ENCODE measurements at places on chromosomes 13 and 19.
A peak's percentile ranks its signal among the peaks of the same experiment; 100 is the strongest.

GRCh38 chr19:48135411-48135810 lies 24.8 kb upstream of the PLA2G4C start:
- no peak for DNase-seq

GRCh38 chr19:7500811-7501450 lies 12.1 kb upstream of the PEX11G start:
- DNase-seq = no peak

DNA sequence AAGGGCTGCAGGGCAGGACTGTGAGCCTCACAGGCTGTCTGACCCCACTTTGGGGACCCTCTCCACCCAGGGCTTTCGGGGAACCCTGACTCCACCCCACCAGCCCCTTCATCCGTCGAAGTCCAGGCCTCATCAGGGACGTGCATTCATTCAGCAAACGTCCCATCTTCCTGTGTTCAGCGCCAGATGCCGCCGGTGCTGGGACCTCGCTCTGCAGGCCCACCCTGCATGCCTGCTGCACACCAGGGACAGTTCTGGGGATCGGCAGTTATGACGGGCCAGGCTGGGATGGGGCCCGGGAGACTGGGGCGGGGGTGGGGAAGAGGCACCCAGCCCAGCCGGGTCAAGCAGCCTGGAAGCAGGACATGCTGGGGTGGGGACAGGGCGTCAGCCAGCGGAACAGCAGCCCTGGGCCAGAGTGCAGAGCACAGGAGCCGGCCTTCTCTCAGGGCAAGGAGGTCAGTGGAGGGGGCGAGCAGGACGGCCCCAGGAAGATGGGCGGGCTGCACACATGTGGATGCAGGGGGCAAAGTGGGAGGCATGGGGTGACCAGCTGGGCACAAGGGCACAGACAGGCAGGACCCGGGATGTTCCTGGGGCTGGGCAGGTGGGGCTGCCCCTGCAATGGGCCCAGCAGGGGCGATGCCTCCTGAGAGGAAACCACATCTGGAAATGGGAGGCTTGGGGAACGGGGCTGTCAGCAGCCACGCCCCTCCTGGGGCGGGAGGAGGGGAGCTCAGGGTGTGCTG lies 5.1 kb downstream of the GAMT start:
- no peak for DNase-seq

DNA sequence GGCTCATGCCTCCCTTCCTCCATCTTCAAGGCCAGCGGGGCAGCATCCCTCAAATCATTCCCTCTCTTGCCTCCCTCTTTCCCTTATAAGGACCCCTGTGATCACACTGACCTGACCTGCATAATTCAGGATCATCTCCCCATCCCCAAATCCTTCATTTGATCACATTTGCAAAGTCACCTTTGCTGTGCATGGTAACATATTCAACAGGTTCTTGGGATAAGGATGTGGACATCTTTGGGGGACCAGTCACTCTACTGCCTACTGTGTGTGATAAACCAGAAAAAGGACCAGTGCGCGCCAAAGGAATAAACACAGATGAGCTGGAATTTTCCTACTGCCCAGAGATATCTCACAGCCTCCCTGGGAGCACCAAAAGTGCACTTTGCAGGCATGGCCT lies 7.9 kb downstream of the OPA3 start:
- no peak for DNase-seq

- DNase-seq = no peak
Measured at GRCh38 chr19:3229888-3230496, 5.5 kb downstream of the CELF5 start.

GRCh38 chr13:79779761-79780160 lies 298.8 kb downstream of the NDFIP2 start:
- DNase-seq = no peak

DNA sequence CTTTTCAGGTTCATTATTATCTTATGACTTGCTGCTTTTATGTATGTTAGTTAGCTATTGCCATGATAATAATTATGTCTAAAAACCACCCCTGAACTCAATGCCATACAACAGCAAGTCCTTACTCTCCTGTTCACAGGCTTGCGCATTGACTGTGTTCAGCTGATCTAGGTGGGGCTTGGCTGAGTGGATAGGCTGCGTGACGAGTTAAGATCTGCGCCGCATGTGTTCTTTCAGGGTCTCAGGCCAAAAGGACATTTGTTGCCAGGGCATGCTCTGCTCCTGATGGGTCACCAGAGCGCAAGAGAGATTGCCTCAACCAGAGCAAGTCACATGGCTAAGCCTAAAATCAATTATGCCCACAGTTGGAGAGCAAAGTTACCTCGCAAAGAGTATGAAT lies 859 bp downstream of the ZNF568 start:
- DNase-seq = no peak

DNA sequence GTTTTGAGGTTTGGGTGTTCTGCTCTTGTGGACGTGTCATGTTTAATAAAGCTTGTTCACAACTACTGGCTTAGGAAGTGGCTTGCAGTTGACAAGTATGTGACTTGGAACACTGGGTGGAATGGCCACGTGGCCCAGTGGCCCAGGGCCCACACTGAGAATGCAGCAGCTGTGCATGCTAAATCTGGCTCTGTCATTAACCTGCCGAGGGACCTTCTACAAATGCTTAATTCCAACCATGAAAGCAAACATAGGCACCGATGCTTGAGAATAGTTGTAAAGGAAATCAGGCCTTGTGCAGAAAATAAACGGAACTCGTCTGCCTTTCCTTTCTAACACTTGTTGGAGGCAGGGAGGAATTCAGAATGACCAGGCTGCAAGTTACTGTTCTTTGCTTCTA lies 11.6 kb upstream of the CLDN10 start:
- DNase-seq = no peak

GRCh38 chr13:101291646-101292515 lies 124.4 kb downstream of the NALCN start:
- no peak for DNase-seq

GRCh38 chr13:29994911-29995595 lies 144.6 kb upstream of the UBL3 start:
- no peak for DNase-seq

- peak; percentile 55 for DNase-seq
Measured at GRCh38 chr19:6125571-6125989, 9.9 kb upstream of the ACSBG2 start.

GRCh38 chr13:102035969-102036368 lies 365.9 kb downstream of the FGF14 start:
- DNase-seq = no peak

- DNase-seq = no peak
Measured at GRCh38 chr13:113065406-113066141, 40.0 kb upstream of the F7 start.
